ENCODE measurements at places on chromosomes 7 and 10.
A peak's percentile ranks its signal among the peaks of the same experiment; 100 is the strongest.

DNA sequence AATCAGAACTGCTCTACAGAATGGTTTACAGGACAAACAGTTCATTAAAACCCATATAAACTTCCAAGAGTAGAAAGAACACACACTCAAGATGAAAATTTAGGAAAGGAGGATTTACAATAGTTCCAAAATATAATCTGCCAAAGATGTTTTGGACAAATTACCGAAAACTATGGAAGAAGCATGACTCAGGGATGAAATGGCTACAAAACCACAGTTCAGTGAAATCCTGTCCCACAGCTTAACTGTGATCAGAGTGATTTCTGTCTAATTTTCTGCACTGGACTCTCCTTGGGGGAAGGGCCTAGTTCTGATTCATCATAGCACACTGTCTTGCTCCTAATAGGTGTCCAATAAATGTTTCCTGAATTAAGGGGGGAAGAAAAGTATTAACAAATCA, 82.2 kb downstream of the HIPK2 start:
- DNase-seq = no peak

GRCh38 chr7:68707159-68707558, 891.1 kb upstream of the AUTS2 start:
- no peak for DNase-seq

- no peak for DNase-seq
Observed at GRCh38 chr10:80275135-80275498, 14.3 kb downstream of the MAT1A start.

DNA sequence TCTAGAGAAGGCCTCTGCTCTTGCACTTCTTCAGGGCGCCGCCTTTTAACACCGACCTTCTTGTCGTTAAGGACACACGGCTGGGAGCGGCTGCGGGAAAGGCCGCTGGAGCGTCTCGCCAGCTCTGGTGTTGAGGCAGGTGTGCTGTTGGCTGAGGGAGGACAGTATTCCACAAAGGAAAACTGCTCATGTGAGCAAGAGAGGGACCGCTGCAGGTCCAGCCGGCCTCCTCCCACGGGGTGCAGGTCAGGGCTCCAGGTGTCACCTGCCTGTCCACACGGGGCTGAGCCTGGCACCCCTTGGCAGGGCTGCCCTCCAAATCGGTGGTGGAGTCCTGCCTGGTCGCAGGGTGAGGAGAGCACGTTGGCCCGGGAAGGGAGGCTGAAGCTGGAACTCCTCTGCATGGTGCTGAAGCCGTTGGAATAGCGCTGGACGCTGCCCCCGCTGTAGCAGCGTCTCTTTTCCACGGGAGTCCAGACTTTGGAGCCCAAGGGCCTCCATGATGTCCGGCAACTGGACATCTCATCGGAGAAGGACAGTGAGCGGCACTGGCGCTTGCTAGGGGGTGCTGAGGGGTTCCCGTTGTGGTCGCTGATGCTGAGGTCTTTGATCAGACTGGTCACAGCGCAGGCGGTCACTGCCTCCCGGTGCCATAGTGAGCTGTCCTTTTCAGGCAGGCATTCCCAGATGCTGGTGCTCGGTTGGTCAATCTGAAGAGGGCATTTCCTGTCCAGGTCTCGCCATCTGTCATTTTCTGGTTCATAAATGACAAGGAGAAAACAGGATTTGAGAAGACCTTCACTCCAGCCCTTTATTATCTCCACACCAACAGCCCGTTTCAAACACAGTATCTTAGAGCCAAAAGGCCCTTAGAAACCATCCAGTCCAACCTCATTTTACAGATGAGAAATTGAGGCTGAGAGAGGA, 62.3 kb downstream of the FAM53B start:
- no peak for DNase-seq

GRCh38 chr7:4227105-4228010, 454.7 kb upstream of the FOXK1 start:
- DNase-seq = no peak

GRCh38 chr10:47420305-47421056, 36.4 kb upstream of the ZNF488 start:
- no peak for DNase-seq

DNA sequence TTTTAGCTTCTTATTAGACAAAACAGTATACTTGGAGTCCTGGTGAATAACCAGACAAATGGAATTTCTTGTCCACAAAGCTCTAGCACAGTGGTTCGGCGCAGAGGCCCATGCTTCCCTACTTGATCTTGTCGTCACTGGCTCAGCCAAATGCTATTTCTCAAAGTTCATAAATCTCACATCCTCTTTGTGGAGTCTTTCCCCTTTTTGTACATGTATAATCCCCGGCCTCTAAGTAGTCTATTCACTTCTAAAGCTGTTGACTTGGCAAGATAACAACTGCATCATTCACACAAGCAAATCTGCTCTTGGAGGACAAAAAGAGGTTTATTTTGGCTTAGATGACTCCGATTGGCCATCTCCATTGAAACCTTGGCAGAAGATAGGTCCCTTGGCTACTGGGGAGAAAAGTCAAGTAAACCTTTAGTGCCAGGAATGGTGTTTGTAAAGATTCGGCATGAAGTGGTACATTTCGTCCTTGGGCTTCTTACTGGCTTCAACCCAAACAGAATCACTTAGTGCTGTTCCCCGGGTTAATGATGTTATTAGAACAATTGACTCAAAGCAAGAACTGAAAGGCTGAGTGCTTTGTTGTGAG, 5.1 kb upstream of the AKR1E2 start:
- no peak for DNase-seq

- DNase-seq = no peak
Observed at GRCh38 chr10:60295028-60295937, 94.4 kb downstream of the ANK3 start.

GRCh38 chr7:112238330-112238729, 31.8 kb downstream of the ZNF277 start:
- no peak for DNase-seq

- peak; percentile 4 for DNase-seq
Observed at GRCh38 chr10:66982792-66983474, 57.1 kb downstream of the LRRTM3 start.

DNA sequence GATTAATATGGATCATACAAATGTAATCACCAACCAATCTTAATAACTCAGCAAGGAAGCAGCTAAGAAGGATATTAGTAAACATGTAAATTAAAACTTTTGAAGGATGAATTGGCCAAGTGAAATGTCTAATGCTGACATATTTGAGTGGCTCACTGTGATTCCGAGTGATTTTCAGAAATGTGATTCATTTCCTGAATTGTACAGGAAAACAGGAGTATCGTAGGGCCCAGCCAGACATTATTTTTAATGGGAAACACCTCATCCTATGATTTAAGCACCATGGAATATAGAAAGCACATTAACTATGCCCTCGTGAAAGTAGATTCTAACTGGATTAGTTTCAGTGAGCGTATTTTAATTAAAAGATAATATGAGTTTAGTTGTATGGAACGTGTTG, 82.3 kb downstream of the LHFPL3 start:
- DNase-seq = no peak

GRCh38 chr10:42988069-42988468, 88.8 kb upstream of the RET start:
- DNase-seq = no peak

- no peak for DNase-seq
Observed at GRCh38 chr7:71613313-71613712, 481.4 kb downstream of the GALNT17 start.

DNA sequence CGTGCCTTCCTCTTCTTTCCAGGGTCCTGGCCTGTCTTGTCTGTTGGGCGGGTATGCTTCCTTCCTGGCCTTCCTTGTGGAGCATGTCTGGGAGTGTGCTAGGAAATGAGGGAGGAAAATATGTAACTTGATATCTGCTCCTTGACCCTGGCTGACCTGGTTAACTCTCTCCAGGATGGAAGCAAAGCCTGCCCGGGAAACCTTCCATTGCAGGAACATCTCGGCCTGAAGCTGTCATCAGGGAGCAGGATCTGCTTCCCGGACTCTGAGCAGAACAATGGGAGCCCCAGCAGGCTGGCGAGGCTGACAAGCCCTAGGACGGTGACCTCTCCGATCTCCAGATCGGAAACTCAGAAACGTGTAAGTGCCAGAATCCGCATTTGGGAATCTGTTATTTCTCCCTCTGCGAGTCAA, 340.3 kb downstream of the FRMD4A start:
- DNase-seq = peak; percentile 44

DNA sequence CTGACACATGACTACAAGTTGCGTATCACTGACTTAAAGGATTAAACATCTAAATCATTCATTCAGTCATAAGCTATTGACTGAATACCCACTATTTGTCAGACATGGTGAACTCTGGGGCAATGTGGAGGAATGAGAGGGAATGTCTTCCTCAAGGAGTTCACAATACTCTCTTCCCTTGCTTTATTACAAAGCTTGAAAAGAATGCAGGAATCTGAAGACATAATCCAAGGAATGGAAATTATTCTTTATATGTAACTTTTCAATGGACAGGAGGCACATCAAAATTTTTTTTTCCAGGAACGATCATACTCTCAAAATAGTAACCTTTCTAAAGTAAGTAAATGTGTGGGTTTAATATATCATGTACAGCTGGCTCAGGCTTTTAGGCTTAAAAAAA, 111.9 kb downstream of the ATXN7L1 start:
- DNase-seq = no peak

GRCh38 chr7:44224974-44225565, 24.3 kb downstream of the YKT6 start:
- no peak for DNase-seq

GRCh38 chr10:96708456-96708855, 11.9 kb downstream of the PIK3AP1 start:
- no peak for DNase-seq

DNA sequence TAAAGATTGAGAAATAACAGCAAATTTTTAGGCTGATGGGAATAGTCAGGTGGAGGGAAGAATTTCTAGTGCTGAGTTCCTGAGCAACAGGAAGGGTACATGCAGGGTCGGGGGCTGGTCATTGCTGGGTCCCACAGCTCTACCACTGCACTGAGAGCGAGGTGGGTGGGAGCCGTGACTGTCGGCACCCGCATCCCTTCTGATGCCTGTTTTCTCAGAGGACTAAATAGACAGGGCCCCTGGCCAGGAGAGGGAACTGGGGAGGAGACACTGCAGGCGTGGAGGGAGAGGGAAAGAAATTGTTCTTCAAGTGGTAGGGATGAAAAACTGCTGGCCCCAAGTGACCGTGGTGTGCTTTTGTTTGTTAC, 7.3 kb downstream of the GTPBP4 start:
- no peak for DNase-seq

DNA sequence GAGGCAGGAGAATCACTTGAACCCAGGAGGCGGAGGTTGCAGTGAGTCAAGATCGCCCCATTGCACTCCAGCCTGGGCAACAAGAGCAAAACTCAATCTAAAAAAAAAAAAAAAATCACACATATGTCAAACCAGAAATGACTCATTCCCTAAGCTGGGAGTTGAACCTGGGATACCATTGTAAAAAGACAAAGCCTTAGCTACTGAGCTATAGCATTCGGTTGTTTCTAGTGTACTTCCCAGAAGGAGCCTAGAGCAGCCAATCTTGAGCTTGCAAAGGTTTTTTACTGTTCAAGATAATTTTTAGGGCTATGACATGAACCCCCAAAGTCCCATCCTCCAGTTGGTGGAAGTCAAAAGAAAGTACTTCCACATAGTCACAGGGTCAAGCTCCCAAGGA, 87.9 kb downstream of the ZNF467 start:
- no peak for DNase-seq

- no peak for DNase-seq
Observed at GRCh38 chr7:71518880-71519279, 386.9 kb downstream of the GALNT17 start.

- no peak for DNase-seq
Observed at GRCh38 chr7:47513741-47514241, 68.1 kb downstream of the TNS3 start.

- DNase-seq = peak; percentile 23
Observed at GRCh38 chr7:97499204-97499603, 232.7 kb upstream of the TAC1 start.

DNA sequence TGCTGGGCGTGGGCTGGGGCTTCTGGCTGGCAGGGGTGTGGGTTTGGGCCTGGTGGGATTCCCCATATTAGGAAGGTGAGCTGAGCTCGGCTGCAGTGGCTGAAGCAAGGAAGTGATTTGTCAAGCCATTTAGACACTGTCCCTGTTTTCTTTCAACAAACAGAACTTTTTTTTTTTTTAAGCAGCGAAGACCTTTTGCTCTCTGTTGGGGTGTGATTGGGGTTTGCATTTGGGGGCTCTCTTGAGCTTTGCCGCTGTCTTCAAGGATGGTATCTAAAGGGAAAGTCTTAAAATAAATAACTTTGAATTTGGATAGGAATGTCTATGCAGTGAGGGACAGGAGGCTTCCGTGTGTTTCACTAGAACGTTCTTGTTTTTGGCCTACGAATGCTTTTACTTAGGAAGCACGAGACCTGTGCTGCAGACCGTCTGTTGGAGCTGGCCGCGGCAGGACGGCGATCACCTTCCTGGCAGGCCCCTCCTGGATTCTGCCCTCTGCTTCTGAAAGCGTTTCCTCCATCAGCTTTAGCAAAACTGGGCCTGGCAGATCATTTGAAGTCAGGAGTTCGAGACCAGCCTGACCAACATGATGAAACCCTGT, 43.9 kb downstream of the FOXK1 start:
- no peak for DNase-seq

DNA sequence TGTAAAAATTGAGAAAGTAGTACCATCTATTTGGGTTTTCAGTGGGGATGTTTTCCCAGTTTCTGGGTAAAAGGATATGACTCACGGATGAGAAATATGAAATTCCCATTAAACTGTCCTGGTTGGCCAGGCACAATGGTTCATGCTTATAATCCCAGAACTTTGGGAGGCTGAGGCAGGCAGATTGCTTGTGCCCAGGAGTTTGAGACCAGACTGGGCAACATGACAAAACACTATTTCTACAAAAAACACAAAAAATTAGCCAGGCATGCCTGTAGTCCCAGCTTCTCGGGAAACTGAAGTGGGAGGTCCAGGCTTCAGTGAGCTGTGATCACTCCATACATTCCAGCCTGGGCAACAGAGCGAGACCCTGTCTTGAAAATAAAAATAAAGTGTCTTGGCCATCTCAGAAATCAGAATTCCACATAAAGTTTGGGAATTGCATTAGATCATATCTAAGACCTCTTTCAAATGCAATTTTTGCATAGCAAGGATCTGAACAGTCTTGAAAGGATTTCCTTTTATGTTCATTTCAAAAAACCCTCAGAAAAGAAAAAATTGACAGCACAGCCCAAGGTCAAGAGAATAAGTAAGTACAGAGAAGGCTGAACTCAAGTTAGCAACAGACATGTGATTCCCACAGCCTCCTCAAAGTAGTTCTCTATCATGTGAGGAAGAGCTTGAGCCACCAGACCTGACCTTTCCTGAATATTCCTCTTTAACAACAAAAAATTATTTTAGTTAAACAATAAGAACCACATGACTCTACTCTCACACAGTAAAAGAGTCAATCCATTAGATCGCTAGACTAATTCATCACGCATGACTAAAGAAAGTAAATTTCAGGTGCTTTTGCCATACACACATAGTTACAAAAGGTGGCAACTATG, 141.5 kb upstream of the CAV2 start:
- peak; percentile 18 for DNase-seq

- DNase-seq = no peak
Observed at GRCh38 chr10:12350925-12351324, 1.6 kb downstream of the CAMK1D start.

DNA sequence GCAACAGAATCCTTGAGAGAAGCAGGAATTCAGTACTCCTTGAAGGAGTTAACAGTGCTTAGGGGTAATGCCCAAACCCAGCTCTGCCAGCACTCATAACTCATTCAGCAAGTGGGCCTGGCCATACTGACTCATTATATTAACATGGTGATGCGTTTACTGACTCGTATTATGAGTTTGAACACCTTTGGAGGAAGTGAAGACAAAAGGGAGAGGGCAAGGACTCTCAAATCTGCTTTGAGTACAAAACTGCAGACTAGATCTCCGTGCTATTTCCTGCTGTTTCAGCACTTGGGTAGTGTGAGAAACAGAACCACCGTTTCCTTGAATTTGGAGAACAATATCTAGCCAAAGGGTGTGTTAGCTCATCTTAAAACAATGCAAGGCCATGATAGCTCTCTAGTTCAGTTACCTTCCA, 30.8 kb downstream of the SLC16A9 start:
- DNase-seq = no peak
